CD8-positive, alpha-beta memory T cell (primary cell): ENCODE measurements at places on chromosomes 5 and 9. TPM values are rescaled to one million over a fixed set of nuclear protein-coding genes. Genes with fewer than 3 reads are reported as not detected.

TPPP gene
- 0.38 TPM for total RNA-seq

ACTBL2 gene
- total RNA-seq: not detected

- H3K36me3 ChIP-seq: no peaks in the 10 kb centered on the region
- no peak overlapping the region for H3K27ac ChIP-seq
- H3K27me3 ChIP-seq: no peaks in the 10 kb centered on the region
- no peaks in the 10 kb centered on the region for H3K4me1 ChIP-seq
Measured at GRCh38 chr9:3760031-3760430, 234.2 kb upstream of the RFX3 start.

DNA sequence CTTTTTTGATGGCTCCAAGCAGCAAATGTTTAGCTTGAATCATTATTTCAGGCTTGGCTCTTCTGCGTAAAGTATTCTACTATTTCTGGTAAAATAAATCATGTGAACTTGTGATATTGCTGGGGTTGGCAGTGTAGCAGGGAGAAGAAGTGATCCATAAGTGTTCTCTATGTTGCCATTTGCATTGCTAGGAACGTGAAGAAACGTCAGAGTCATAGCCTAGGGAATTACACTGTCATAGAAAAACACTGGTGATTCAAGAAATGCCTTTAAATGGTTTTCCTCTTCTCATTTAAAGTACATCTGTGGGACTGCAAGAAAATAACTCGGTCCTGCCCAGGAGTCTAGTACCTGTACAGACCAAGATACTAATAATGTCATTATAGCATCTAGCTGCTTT is 162.3 kb downstream of the PBX3 start:
- H3K27ac ChIP-seq: no peak overlapping the region
- H3K36me3 ChIP-seq: no peaks in the 10 kb centered on the region
- H3K4me3 ChIP-seq: no peak overlapping the region
- H3K27me3 ChIP-seq: no peaks in the 10 kb centered on the region

DNA sequence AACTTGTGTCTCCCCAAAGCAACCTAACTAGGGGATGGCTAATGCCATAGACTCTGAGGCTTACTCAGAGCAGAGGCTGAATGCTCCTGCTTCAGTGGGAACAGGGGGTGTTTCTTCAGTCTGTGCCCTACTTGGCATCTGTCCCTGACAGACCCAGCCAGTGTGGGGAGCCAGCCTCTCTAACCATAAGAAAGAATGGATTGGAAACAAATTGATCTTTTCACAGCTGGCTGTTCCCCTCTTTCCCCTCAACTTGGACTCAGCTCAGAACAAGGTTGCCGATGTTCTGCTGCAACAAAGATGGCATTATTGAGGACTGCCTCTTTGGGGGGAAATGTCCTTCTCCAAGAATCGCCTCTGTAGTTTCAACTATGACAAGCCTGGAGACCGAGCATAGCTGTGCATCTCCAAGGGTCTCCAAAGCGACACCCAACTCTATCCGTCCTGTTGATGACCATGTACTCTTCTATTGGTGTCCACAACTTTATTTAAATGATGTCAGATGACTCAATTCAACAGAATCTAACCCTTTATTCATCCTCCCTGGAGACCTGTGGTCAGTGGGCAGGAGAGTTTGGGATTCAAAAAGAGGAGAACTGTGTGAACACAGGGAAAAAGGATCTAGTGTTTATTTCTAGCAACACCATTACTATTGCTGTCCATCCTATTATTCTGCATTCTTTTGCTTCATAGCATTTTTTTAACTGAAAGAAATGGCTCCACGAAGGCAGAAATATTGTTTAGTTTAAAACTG is 24.7 kb upstream of the TNC start:
- H3K27me3 ChIP-seq: no peaks in the 10 kb centered on the region
- no peaks in the 10 kb centered on the region for H3K4me1 ChIP-seq
- no peak overlapping the region for H3K4me3 ChIP-seq
- DNase-seq: no peak
- H3K36me3 ChIP-seq: no peaks in the 10 kb centered on the region

GRCh38 chr9:2241461-2241835 is 226.3 kb downstream of the SMARCA2 start:
- H3K27me3 ChIP-seq: peaks cover 8% of the 10 kb centered on the region
- peaks cover 7% of the 10 kb centered on the region for H3K4me1 ChIP-seq
- no peak overlapping the region for H3K4me3 ChIP-seq
- DNase-seq: no peak
